Articular chondrocyte of knee joint (primary cell): ENCODE measurements at places on chromosomes 2 and 18. TPM values are rescaled to one million over a fixed set of nuclear protein-coding genes. Genes with fewer than 3 reads are reported as not detected.

UGT1A5 gene
- total RNA-seq: not detected in 2 replicates

CTNNA2 gene
- not detected in 2 replicates for total RNA-seq

FAHD2B gene
- total RNA-seq: 6.3 and 9.3 TPM in 2 replicates

SERPINB13 gene
- total RNA-seq: not detected in 2 replicates

TUBA4B gene
- total RNA-seq: not detected in 2 replicates
